Activated T-helper 9 cell treated with anti-CD3 and anti-CD28 coated beads, Interleukin-2, amount 50 U/mL, for 16 hours (primary cell): ENCODE measurements at places on chromosomes 12 and 14.

DNA sequence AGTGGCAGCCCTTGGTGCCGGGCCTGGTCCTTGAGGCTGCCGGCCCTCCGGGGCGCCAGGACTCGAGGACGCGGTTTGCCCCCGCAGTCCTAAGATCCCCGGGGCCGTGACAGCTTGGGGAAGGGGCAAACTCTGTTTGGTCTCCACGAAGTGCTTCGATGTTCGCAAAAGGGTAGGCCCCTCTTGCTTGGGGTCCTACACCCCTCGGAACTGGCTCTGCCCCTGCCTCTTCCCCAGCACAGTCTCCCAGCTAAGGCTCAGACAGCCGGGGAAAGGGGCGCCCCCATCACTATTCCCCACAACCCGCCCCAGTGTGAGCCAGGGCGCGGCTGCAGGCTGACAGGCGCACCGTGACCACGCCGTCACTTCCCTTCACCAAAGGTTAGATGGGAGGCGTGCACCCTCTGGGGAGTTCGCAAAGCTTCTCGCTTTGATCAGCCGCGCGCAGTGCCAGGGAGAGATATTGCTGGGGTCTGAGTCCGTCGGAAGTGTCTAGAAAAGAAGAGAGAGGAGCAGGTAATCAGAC lies 7.2 kb upstream of the OTX2 start:
- no peak for DNase-seq

DNA sequence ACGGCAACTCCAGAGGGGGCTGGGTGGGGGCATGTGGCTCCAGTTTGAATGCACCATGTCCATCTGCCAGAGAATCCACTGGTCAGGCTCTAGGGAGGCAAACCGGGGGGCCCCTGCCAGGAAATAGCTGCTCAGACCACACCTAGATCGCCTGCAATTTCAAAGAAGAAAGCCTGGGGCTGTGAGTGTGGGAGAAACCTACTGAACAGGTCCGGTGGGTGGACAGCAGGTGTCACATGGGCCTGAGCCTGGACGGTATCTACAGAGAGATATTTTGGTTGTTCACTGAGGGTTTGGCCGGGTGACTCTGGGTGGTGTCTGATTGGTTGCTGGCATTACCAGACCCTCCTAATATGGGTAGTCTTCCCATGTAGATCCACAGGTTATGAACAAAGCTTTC lies 32.0 kb downstream of the DAO start:
- DNase-seq: no peak

GRCh38 chr12:588024-588322 lies 75.3 kb downstream of the NINJ2 start:
- no peak for DNase-seq

GRCh38 chr14:50603565-50603964 lies 43.6 kb downstream of the ATL1 start:
- DNase-seq: no peak

- no peak for DNase-seq
These were observed 5.4 kb upstream of the EML5 start for GRCh38 chr14:88798156-88798555.

GRCh38 chr12:117109943-117110635 lies 10.9 kb upstream of the TESC start:
- no peak for DNase-seq
